ENCODE measurements at places on chromosomes 5 and 9.
A peak's percentile ranks its signal among the peaks of the same experiment; 100 is the strongest.

DNA sequence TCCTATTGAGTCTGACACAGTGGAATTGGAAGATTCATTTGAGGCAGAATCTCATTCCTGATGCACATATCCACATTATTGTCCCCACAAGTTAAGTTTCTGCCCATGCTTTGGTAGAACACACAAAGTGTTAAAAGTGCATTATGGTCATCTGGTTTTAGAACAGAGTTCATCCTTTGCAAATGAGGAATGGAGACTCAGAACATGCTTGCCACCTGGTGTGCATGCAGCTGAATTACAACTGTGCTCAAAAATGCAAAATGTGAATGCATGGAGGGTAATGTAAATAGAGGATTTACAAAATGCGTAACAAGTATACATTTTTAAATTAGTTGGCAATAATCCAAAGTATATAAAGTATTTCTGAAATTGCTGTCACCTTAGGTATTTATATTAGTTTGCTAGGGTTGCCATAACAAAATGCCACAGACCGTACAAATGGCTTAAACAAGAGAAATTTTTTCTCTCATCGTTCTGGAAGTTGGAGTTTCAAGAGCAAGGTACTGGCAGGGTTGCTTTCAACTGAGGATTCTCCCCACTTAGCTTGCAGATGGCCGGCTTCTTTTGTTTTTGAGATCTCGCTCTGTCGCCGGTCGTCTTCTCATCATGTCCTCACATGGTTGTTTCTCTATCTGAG is 671.1 kb downstream of the TAF11L14 start:
- no peak for DNase-seq

DNA sequence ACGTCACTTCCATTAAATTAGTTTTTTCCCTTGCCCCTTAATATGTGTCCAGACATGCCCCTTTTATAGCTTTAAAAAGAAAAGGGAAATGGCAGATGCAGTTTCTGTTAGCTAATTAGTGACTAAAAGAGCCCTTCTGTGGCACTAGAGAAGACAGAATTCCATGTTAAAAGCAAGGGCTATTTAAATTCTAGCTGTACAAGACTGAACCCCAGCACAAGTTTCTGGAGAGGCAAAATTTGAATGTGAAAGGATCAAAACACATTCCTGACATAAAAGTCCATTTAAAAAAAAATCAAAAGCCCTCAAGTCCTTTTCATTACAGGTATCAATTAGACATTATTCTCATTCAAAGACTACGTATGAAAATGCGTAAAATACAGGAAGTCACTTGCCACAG is 78.7 kb downstream of the HAPLN1 start:
- no peak for DNase-seq

GRCh38 chr5:152051499-152052454 is 127.1 kb upstream of the GLRA1 start:
- no peak for DNase-seq

- DNase-seq, result no peak
Measured at GRCh38 chr5:153551537-153552079, 61.1 kb downstream of the GRIA1 start.

DNA sequence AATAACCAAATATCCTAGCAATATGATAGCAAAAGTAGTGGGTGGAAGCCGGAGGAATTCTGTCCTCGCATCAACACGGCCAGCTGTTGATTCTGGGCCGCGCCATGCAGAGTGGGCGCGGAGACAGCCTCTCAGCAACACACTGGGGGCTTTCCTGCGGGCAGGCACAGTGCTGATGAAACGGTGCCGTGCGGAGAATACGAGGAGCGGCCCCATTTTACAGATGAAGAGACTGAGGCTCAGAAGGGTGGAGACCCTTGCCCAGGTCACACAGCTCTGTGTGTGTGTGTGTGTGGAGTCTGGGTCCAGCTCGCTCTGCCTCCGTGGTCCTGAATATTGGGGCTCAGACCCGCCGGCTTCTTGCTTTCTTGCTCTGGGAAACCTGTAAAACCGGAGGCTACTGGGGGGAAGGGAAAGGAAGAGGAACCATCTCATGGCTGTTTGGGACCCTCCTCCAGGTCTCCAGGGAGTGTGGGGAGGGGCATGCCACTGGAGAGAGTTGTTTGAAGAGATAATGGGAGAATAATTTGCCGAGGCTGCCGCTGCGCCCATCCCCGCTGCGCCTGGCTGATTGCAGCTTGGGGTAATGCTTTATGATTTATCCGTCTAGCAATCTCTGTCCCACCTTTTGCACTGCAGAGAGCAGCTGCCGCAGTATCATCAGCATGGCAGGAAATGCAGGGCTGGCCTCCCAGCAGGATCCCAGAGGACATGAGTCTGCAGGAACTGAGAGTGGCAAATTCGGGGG is 36.6 kb downstream of the NCS1 start:
- DNase-seq, result peak; percentile 85

DNA sequence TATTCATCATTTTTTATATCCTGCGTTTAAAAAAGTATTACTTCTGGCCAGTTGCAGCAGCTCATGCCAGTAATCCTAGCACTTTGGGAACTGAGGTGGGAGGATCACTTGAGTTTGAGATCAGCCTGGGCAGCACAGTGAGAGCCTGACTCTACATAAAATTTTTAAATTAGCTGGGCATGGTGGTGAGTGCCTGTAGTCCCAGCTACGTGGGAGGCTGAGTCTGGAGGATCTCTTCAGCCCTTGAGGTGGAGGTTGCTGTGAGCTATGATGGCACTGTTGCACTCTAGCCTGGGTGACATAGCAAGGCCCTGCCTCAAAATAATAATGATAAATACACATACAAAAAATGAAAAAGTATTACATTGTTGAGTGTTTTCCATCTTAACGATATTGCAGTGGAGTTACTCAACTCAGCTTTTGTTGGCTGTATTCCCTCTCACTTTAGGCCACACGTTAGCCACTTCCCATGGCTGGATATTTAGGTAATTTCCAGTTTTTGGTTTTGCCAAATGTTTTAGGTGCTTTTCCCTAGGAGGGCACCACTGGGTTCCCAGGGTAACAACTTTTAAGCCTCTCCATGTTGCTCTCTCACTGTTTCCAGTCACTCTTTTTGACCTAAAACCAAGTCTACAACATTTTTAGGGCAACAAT is 20.6 kb downstream of the SHB start:
- no peak for DNase-seq

DNA sequence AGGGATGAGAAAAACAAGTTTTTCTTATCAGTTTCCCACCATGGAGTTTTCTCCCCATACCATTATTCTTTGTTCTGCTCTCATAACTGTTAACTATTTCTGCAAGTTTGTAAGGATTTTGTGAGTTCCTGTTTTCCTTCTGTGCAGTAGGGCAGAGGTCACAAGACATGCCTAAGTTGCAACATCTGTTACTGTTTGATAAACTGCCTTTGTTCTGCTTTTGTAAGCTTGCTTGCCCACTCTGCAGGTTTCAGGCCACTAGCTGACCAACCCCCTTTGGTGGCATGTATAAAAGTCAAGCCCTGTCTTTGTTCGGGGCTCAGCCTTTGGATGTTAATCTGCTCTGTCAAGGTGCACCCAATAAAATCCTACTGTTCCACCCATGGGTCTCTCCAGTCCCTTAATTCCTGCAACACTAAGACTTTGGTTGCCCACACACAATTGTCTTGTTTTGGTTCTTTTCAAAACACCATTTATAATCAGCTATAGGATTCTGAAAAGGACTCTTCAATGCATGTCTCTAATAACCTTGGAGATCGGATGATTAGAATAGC is 545.4 kb downstream of the CDH9 start:
- DNase-seq, result no peak

GRCh38 chr5:159786901-159787691 is 129.2 kb upstream of the ADRA1B start:
- no peak for DNase-seq

DNA sequence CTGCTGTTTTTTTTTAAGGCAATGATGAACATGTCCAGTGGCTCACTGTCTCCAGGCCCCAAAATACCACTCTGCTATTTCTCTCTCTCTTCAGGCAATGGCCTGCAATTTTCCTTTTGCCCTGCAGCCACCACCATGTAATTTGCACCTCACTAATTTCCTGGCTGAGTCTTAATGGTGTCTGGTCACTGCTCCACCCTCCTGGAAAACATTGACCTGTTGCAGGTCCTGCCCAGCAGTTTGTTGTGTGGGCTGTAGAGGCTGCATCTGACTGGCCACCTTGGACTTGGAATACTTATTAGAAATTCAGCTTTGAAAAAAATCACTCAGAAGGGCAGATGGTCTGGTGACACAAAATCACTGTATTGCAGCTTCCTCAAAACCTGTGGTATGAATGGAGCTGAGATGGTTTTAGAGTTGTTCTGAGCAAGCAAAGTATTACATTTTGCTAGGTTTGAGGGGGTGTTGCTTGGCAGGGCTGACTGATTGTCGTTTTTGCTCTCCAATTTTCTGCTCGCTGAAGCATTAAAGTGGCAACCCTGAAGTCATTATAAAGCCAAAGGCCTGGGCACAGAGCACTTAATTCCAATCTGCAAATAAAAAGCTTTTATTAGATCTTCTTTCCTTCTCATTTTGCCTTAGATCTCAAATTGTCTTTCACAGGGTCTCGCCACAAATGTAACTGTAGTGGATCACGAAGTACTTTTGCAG is 134.8 kb downstream of the TMEM174 start:
- DNase-seq, result no peak

DNA sequence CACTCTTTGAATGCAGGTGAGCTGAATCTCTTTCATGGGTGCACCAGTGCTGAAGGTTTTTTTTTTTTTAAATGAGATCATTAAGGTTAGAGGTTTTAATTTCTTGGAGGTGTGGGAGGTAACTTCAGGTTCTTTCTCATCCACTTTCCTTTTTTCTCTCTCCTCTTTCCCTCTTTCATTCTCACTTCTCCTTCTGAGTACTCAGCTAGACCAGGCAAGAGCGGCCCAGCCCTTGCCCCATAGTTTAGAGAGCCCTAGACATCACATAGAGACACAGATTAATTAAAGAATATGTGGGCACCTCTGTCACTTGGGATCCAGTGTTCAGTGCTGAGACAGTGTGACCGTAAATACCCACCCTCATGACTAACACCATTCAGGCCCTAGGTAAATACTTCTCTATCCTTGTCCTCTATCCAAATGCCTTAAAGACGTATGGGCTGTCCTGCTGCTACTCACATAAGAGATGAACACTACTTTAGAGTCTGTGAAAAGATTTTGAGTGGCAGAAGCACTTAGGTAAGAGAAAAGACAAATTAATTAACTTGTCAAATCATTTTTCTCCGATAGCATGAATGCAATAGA is 174.1 kb downstream of the TLE4 start:
- no peak for DNase-seq

DNA sequence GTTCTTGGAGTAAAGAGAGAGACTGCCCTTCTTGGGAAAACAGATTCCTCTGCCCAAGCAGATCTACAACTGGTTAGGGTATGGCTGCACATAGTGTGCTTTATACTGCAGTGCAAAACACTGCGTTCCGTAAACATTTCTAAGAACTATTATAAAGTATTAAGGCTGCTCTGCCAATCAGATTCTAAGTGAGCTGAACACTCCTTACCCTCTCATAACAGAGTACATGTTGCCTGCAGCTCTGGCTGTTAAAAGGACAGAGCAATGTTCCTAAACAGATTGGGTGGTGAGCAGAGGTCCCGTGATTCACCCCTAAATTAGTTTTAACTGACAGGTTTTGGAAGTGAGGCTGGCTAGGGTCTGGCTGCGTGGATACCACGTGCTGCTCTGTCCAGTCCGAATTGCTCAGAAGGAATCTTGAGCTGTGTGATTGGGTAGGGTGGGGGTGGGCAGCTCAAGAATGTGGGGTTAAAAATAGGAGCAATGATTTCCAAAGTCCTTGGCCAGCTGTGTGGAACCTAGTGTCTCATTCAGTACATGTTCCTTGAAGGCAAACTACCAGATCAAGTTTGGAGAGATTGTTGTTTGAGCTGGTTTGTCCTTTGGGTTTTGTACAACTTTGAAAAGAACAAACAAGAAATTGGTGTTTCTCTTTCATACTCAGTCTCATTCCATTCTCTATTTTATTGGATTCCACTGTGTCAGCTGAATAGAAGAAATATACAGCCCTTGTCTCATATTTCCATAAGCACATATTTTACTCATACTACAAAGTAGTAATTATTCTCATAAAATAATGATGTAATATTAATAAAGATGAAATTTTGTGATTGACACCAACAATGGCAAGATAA is 497.6 kb upstream of the CD180 start:
- no peak for DNase-seq

DNA sequence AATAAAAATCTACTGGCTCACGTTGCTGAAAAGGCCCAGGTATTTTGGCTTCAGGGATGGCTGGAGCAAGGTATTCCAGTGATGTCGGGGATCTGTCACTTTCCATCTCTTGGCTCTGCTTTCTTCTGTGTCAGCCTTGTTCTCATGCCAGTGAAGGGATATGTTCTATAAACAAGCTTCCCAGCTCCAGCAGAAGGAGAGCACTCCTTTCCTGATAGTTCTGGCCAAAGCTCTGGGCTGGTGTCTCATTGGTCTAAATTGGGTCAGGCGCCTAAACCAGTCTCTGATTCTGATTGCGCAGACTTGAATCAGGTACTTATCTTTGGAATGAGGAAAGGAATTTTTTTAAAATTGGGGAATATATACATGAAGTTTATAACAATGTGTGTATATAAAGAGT is 5.1 kb downstream of the SNX30 start:
- DNase-seq, result no peak

DNA sequence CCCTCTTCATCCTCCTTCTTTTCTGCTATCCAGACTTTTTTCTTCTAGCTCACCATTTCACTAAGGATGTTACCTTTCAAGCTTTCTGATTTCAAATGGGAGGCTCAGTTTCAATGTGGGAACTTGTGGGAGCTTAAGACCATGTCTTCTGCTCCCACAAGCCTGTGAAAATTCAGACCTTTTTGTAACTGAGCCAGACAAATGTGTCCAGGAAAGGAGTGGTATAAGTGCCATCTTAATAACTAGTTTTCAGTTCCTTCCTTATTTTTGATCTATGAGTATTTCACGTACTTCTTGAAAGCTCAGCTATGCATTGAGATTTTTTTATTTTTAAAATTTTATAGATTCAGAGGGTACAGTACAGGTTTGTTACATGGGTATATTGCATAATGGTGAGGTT is 4.6 kb upstream of the ERCC6L2 start:
- no peak for DNase-seq

- DNase-seq, result no peak
Measured at GRCh38 chr9:98193336-98193944, 1.0 kb upstream of the CORO2A start.

GRCh38 chr5:40746703-40747102 is 9.1 kb downstream of the TTC33 start:
- peak; percentile 16 for DNase-seq

- peak; percentile 29 for DNase-seq
Measured at GRCh38 chr5:126000507-126000906, 422.7 kb upstream of the GRAMD2B start.

DNA sequence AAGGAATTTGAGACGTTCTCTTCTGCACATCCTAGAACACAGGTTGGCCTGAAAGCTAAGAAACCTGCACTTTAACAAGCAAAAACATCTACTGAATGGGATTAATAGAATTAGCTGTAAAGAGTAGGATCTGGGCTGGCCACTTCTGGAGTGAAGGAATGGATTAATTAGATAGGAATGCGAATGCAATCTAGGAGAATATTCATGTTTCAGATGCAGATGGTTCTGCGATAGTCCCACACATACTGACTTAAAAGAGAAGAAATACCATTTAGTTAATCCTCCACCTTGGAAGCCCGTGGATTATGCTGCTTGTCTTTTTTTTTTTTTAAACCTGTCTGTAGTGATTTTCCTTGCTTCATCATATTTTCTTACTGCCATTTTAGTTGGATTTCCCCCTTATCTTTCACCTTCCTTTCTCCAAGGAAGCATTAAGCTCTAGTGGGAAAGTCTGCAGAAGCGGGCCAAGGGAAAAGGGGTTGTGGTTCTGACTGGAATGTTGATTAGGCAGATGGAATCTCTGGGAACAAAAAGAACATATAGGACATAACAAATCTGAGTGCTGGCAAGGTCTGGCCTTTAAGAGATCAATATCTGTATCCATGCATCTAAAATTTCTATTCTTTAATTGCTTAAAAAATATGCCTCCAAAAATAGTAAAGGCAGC is 152.4 kb downstream of the ALDH1A1 start:
- no peak for DNase-seq
